ENCODE measurements at places on chromosomes 11 and 22.

- no peak for DNase-seq
Observed at GRCh38 chr11:84012171-84012826, 726.1 kb upstream of the CCDC90B start.

DNA sequence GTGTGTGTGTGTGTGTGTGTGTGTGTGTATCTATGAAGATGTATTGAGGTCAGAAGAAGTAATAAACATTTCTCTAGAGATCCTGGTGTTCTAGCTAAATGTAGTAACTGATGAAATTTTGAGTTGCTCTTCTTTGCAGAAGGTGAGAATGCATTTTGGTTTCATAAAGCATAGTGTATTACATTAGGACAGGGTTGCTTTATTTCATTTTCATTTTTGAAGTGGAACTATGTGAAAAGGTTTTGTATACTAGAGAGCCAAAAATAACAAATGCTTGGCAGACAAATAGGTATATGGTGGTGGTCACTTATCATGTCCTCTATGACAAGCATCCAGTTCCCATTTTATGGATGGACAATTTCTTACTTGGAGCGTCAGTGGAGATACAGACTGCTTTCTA lies 99.0 kb downstream of the CASP12 start:
- DNase-seq, result no peak

DNA sequence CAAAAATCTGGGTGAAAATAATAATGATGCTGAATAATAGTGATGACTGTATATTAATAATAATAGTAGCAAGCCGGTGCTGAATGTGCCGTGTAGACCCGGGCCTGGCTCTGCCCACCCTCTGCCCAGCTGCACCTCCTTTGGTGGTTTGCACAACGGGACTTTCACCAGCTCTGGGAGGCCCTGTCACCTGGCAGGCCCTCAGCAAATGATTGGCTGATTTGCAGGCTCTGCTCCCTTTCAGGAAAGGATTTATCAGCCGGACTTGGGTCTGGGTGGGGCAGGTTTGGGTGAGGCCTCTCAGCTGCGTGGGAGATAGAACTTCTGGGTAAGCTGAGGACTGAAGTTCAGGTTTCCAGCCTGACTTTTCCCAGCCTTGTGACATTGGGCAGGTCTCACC lies 21.4 kb downstream of the KIAA1671 start:
- DNase-seq, result no peak

- no peak for DNase-seq
Observed at GRCh38 chr11:80317612-80318011, 876.8 kb upstream of the TENM4 start.

GRCh38 chr11:68212421-68213134 lies 518 bp downstream of the KMT5B start:
- DNase-seq, result no peak

GRCh38 chr22:43346521-43346929 lies 3.4 kb upstream of the SCUBE1 start:
- DNase-seq, result no peak

DNA sequence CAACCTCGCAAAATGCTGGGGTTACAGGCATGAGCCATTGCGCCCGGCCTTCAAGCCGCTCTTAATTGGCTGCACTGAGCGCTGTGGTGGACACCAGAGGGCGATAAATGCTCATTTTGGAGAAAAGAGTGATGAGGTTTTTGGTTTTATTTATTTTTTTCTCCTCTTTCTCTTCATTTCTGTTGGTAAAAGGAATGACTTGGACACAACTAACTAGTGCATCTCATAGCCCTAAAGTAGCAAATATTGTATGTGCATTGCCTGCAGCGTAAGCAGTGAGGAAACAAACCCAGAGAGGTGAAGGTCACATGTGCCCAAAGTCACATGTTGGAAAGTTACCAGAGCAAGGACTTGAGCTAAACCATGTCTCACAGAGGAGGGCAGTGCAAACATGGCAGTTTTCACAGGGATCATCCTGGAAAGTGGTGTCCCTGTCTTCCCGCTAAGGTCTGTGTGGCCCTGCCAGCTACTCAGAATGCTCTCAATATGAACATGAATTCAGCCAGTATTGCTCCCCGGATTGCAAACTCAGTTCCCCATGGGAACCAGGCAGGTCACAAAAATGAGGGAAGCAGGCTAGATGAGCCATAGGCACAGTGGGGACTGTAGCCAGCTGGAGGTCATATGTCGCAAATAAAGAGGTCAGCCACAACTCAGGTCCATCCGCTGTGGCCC lies 8.6 kb upstream of the CD82 start:
- DNase-seq, result no peak

DNA sequence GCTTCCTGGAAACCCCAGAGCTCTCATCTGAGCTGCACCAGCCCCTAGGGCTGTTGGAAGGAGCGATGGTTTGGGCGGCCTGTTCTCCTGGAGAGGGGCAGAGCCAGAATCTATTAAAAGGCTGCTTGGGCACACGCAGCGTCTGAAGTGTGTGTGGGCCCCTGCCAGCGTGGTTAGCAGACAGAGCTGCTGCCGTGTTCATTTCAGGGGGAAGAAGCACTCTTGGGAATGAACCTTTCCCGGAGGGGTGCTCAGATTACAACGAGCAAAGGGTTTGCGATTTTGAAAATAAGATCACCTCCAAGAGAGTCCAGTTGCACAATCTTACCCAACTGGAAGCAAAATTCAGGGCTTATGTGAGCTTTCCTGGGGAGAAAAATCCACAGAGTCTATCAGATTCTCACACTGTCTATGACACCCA lies 12.9 kb downstream of the ANO1 start:
- no peak for DNase-seq

GRCh38 chr11:58770627-58771457 lies 39.1 kb upstream of the GLYAT start:
- DNase-seq, result no peak

DNA sequence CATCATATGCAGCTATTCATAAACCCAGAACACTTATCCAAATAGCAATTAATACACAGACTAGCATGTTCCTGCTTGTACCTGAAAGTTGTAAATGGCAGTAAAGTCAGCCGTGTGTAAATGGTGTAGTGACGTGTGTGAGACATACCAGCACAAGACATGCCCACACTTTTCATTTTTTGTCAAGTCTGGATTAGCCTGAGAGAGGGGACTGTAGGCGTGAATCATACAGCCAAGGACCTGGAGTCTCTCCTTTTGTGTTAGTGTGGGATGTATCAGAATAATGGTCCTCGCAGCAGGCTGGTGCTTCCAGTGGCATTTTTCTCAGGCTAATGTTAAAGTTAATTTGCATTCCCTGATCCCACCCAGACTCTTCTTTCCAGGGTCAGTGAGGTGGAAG lies 116.8 kb upstream of the BMAL1 start:
- DNase-seq, result no peak

DNA sequence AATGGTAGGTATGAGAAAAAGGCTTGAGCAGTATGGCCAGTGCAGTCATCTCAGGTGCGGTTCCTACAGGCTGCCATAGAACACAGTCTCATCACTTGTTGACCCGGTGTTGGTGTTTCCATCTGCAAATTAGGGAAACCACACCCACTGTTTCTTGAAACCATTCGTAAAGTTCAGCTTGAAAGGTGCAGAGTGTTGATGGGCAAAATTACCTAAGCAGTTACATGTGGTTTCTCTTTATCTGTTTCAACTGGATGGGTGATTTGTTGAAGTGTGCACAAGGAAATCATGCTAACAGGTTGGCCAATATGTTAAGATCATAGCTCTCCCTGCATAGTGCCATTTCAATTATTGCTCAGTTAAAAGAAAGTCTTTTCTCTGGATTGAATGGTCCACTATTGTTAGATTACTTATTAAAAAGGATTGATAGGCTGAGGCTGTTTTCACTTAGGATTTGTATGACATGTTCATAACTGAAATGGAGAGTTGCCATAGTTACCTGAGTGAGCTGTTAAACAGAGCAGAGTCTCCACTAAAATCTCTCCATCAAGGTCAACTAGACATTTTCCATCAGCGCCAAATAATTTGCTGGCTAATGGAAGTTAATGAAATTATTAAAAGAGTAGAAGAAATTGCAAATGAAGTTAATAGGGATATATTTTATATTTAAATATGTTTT lies 203.1 kb upstream of the MTMR2 start:
- DNase-seq, result no peak

DNA sequence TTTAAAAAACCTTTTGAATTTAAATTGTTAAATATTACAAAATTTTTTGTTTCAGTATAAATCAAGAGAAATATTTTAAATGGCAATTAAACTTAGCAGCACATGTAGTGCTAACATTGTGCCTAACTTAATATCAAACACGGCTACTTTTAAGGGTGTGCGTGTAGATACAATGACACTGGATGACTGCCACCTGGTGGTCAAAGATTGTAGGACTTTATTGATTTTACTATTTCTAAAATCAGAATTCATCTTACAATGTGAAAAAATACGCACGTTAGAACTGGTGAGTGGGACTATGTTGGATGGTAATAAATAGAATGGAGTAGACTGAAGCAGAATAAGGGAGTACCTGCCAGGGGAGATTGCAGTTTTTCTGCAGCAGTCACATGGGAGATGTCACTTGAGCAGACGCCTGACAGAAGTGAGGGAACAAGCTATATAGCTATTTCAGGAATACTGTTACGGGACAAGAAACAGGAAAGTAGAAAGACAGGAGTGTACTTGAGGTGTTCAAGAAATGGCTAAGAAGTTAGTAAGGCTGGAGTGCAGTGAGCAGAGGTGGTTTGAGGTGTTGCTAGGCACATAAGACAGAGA lies 52.9 kb downstream of the UVRAG start:
- no peak for DNase-seq

GRCh38 chr22:36756746-36757655 lies 18.9 kb downstream of the IFT27 start:
- no peak for DNase-seq

- DNase-seq, result no peak
Observed at GRCh38 chr22:46103181-46103580, 47.1 kb upstream of the PPARA start.

DNA sequence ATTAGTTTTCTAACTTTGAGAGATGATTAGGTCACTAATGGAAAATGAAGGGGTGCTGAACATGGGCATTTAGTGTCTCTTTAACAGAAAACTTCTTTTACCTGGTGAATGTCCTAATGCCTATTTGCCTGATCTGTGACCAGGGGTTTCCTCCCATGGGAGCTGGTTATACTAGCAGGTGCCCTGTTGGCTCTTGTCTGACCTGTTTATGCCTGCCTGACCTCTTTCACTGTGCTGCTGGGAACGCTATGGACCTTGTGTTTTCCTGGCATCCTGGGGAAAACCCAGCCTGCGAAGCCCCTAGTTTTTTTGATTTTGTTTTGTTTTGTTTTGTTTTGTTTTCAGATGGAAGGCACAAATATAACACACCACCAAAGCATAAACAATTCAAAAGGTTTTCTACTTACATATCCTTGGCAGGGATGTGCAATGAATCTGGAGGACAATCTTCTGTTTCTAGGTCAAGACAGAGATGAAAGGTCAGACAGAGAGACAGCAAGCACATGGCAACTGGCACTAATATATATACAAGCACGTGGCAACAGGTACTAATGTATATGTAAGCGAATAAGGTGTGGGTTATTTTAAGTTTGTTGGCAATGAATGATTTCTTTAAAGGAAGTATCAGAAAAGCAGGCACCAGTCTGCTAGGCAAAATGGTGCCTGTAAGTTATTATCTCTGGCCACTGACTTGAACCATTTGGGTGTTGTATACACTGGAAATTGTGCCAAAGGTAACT lies 390.2 kb downstream of the LUZP2 start:
- DNase-seq, result no peak

GRCh38 chr11:95429376-95429907 lies 198.4 kb upstream of the SESN3 start:
- no peak for DNase-seq

DNA sequence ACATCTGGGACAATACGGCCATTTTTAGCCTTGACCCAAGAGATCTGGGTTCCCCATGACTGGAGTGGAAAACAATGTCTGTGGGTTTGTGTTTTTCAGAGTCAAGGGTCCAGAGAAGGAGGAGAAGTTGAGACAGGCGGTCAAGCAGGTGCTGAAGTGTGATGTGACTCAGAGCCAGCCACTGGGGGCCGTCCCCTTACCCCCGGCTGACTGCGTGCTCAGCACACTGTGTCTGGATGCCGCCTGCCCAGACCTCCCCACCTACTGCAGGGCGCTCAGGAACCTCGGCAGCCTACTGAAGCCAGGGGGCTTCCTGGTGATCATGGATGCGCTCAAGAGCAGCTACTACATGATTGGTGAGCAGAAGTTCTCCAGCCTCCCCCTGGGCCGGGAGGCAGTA lies 15.7 kb downstream of the NNMT start:
- DNase-seq, result no peak

All from NCI-H2081 treated with DMSO at 0.1 percent for 48 hours (cell line).